ENCODE measurements at places on chromosomes 13 and 19.

DNA sequence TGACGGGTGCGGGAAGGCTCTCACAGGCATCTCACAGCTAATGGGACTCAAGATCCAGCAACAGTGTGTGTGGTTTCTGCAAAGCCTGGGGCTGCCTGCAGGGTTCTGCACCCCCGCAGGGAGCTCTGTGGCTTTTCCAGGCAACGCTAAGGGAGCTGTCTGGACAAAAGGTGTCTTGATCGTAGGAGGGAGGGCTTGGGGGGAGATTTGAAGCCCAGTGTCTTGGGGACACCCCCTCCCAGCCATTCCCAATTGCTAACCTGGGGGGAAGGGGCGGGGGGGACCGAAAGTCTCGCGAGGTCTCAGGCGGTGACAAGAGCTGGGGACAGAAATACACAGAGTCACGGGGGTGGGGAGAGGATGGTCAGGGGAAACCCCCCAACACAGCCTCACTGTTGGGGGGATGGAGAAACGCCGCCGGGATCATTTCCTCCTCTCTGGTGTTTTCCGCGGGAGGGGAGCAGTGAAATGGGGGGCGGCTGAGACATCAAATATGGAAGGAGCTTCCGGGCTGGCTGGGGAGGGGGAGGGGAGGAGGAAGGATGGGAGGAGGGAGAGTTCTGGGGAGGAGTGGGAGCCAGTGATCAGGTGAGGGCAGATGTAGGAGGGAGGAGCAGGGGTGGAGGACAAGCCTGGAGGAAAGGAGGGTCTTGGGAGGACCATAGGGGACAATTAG lies 13.3 kb downstream of the KCNC3 start:
- no peak for DNase-seq

GRCh38 chr13:90738881-90739280 lies 608.6 kb upstream of the MIR17HG start:
- DNase-seq = no peak

- no peak for DNase-seq
Observed at GRCh38 chr19:39917561-39918182, 16.8 kb downstream of the FCGBP start.

DNA sequence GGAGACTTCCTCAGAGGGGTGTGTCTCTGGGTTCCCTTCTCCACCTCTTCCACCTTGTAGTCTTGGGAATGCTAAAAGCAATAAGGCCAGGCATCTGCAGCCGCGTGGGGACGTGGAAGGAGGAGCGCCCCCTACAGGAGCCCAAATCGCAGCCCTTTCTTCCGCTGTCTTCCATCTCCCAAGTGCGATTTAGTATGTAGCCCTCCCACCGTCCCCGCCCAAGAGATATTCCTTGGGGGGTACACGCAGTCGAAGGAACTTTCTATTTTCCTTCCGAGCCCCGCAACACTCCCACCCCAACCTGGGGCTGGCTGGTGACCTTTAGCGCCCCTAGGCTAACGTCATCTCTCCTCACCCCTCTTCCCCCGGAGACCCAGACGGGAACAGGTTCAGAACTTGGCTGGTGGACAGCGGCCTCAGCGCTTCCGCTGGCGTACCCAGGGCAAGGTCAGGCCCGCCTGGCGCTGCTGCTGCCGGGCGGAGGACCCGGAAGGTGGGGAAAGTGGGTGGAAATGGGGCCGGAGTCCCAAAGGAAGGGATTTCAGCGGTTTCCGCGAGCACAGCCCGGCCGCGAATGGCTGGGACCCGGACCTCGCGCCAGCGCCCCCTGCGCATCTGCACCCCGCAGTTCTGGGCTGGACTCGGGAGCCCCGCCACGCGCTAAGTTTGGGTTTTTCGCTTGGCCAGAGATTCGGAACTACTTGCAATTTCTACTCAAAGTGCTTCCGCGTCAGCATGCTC lies 2.1 kb upstream of the PCDH8 start:
- no peak for DNase-seq

DNA sequence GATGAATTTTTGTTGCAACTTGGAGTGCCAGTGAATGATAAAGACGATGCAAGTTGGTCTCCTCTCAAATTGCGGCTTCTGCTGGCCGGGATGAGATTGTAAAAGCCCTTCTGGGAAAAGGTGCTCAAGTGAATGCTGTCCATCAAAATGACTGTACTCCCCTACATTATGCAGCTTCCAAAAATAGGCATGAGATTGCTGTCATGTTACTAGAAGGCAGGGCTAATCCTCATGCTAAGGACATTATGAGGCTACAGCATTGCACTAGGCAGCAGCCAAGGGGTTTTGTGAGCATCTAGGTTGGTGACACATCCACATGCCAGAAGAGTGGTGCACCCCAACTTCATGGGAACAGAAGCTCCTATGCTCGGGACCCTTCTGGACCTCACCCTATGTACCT lies 22.2 kb upstream of the KLF5 start:
- no peak for DNase-seq

All from activated CD4-positive, alpha-beta T cell treated with anti-CD3 and anti-CD28 coated beads for 24 hours (primary cell).